LHCN-M2 (cell line): ENCODE measurements at places on chromosomes 11 and 22. TPM values are rescaled to one million over a fixed set of nuclear protein-coding genes. Genes with fewer than 3 reads are reported as not detected.
A peak's percentile ranks its signal among the peaks of the same experiment; 100 is the strongest.

Gene CABP4
- 1.2 and 3.1 TPM in 2 replicates for total RNA-seq

Gene CNGA4
- not detected in 2 replicates for total RNA-seq

Gene SVIP
- 10.2 and 10.6 TPM in 2 replicates for total RNA-seq

Gene LMO2
- total RNA-seq: 0.83 and 3.4 TPM in 2 replicates

Gene CCDC116
- total RNA-seq: 0.06 and 0.26 TPM in 2 replicates

DNA sequence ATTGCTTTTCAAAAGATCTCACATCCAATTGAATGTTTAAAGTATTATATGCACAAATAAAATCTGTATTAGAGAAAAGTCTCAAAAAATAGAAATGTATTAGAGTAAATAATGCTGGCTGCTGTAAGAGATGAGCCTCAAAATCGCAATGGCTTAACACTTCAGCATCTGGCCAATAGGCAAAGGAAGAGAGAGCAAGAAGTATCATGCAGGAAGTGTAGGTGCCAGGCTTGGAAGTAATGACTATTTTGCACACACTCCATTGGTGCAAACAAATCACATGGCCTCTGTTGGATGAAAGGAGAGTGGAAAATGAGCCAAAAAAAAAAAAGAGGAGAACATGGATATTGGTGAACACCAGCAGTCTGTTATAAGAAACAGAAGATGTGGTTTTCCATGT, 193.0 kb upstream of the E2F8 start:
- DNase-seq: no peak

GRCh38 chr11:128734103-128734831, 40.4 kb downstream of the FLI1 start:
- no peak for DNase-seq

GRCh38 chr22:29988719-29989118, 91.5 kb upstream of the HORMAD2 start:
- no peak for DNase-seq

GRCh38 chr11:68121067-68121899, at the start of gene CHKA:
CHKA (minus strand) TSS chr11:68121388; CDS start chr11:68121177, 211 bp downstream.
- peak; percentile 86 for DNase-seq

GRCh38 chr22:49975543-49976389, 15.2 kb downstream of the PIM3 start:
- no peak for DNase-seq

- DNase-seq: no peak
Measured at GRCh38 chr11:82718821-82719220, 14.8 kb downstream of the FAM181B start.

- DNase-seq: no peak
Measured at GRCh38 chr11:27331981-27332380, 31.0 kb downstream of the CCDC34 start.

- DNase-seq: no peak
Measured at GRCh38 chr11:78845496-78845895, 270.8 kb upstream of the NARS2 start.

DNA sequence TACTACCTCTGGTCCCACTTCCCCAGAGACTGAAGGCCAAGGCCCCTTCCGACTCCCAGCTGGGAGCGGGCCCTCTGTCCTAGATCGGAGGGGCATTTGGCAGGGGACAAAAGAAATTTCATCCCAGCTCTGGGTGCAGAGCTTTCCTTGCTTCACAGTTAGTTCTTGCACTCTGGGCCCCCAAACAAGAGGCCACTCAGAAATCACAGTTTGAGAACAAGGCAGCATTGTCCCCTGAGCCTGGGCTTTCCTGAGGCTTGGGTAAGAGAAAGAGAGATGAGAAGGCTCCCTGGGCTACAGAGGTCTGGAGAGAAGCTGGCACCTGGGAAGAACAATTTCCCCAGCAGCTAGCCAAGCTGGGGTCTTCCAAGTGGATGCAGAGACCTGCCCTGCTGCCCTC, 71.8 kb upstream of the NCAM1 start:
- DNase-seq: no peak

- DNase-seq: no peak
Measured at GRCh38 chr11:121721961-121722360, 269.2 kb upstream of the SORL1-AS1 start.

DNA sequence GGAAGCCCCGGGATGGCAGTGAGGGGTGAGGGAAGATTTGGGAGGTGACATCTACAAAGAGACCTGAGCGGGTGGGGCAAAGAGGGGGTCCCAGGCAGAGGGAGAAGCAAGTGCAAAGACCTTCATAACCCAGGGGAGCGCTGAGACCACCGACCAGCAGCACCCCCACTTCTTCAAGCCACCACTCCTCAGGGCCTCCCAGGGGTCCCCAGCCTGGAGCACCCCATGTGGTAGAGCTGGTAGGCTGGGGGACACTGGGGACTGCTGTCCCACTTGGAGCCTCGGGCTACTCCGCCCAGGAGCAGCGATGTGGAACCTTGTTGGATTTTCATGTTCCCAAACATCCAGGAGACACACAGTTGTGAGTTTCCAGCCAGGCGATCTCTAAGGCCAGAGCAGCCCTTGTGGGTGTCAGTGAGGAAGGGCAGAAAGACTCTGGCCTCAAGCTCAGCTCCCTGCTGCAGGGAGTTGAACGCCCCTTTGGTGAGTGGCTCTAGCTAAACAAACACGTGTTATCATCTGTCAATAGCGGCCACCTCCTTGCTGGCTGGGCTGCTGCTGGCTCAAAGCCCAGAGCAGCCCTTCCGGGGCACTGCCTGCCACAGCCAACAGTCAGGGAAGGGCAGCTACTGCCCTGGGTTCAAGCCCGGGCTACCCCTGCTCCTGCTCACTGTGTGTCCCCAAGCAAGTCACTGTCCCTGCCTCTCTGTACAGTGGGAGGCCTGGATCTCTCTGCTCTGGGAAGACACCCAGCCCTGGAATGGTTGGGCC, 25.7 kb upstream of the CHKA start:
- DNase-seq: peak; percentile 36

DNA sequence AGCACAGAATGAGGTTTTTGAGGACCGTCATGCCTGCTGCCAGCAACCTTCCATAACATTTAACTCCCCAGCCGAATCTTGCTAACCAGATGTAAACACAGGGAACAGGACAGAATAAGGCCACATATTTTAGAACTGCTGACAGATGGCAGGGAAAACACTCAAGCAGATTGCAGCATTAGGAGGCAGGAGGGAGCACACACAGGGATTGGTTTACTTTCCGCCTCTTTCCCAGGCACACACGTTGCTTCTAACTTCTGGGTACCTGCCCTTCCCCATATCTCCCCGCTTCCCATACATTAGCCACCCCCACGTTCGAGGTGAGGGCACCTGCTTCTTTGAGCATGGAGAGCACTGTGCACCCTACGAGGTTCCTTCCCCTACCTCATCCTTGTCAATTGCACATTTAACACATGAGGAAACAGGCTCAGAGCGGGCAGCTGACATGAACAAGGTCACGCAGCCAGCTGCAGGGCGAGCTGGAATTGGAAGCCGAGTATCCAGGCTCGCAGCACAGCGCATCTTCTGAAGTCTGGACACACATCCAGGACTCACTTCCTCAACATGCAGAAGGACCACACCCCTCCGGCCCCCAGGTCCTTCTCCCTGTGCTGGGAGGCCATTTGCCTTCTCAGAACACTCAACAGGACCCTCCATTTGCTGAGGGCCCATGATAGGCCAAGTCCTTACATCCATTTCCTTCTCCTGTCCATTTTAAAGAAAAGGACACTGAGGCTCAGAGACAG, 18.7 kb downstream of the ASPHD2 start:
- no peak for DNase-seq

GRCh38 chr11:27912916-27913315, 195.0 kb downstream of the KIF18A start:
- peak; percentile 48 for DNase-seq

DNA sequence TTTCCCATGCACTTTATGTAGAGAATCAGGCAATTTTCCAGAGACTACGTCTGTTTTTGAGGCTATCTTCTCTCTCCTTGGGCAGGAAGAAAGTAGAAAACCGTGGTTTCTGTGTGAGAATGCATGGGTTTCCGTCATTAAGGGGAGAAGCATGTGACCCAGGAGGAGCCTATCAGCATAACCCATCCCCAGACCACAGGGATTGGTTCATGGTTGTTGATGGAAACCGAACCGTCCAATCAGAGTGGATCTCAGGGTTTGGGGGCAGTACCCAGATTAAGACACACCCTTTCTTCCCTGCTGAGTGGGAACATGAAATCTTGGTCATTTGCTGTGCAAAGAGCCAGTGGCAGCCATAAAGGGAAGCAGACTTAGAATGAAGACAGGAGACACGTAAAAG, 517.8 kb downstream of the MN1 start:
- no peak for DNase-seq

DNA sequence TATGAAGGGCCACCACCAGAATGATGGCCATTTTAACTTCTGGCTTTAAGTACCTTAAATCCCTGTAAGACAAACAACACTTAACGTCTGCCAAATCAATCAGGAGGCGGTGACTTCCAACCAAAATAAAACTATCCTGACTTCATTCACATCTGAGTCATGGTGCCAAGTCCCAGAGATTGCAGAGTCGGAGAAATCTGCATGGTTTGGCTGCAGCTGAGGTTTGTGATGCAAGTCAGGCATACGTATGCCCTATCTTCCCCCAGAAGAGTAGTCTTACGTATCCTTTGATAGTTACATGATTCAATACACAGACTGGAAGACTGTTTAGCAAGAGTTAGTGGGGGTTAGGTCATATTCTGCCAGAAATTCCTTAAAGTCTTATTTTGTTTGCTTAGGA, 1.7 kb upstream of the GAB2 start:
- peak; percentile 89 for DNase-seq
